AG09319 (cell line): ENCODE measurements at places on chromosomes 6 and 20.

DNA sequence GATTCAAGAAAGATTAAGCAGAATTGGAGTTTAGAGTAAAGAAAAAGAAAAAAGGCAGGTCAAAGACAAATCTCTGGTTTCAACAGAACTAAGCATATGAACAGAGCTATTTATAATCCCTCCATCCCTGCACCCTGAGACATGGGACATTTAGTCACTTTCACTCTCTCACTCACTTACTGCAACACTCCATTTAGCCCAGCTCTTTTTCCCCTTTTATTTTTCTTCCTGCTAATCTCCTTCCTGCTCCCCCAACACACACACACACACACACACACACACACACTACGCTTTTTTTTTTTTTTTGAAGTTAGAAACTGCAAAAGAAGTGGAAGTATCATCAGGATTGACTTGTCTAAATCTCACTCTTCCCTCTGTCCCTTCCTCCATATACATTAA lies 45.1 kb upstream of the TBC1D7 start:
- DNase-seq: no peak

- no peak for DNase-seq
These were observed 417.7 kb upstream of the JAG1 start for GRCh38 chr20:11091511-11091910.

- DNase-seq: no peak
These were observed 295.6 kb upstream of the PLN start for GRCh38 chr6:118252474-118252873.

DNA sequence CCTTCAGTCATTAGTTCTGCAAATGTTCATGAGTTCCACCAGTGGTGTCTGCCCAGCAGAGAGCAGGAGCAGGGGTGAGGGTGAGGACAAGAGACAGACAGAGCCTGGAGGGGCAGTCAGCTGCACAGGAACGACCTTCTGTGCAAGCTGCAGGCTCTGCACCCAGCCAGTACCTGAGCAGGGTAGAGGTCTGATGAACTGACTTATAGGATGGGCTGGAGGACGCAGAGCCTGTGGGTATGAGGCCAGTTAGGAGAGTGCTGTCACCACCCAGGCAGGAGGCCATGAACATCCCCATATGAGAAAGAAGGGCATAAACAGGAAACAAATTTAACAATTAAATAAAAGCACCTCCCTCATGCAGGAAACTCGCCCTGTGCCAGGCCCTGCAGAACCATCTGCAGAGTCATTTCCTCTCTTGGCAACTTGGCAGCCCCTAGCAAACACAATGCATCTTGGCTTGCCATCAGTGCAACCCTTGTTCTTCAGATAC lies 17.9 kb downstream of the C6orf15 start:
- no peak for DNase-seq

DNA sequence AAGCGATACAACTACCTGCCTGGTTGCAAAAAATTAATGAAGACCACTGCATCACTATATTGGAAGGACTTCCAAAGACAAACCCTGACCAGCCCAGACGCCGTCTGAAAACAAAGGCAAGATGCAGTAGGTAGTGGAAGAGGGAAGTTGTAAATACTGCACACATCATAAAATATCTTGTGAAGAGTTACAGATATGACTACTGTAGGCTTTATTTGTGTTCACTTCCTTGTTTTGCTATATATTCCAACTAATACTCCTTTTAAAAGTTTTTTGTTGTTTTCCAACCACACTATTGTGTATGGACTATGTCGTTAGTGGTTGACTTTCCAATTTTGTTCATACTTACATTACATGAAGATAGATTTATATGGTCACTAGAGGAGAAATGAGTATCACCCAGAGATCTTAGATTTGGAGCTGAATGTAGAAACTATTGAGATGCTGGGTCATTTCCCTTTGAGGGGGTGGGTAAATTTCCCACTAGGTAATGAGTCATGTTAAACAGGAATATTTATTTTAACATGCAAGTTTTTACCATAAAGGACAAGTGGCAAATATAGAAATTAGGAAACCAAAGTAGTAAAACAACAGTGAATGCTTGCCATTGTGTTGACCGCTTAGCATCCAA lies 16.6 kb upstream of the TXLNB start:
- no peak for DNase-seq

GRCh38 chr20:33033381-33033780 lies 1.9 kb downstream of the BPIFB6 start:
- DNase-seq: no peak

GRCh38 chr6:105041880-105042279 lies 85.0 kb downstream of the LIN28B start:
- no peak for DNase-seq

DNA sequence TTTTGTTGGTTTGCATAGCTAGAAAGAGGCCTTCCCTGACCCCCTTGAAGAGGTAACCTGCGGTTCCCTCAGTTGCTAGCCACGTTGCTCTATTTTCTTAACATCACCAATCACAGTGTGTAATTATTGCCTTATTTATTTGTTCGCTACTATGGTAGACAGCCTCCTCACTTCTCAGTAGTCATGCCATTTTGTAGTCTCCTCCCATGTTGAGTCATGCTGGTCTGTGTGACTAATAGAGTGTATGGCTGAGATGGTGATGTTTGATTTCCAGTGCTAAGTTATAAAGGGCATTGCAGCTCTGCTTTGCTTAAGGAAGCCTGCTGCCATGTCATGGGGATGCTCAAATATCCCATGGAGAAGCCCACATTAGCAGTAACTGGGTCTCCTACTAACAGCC lies 236.6 kb upstream of the CHD6 start:
- no peak for DNase-seq

- DNase-seq: no peak
These were observed 45.5 kb upstream of the ENTPD6 start for GRCh38 chr20:25150016-25150415.

DNA sequence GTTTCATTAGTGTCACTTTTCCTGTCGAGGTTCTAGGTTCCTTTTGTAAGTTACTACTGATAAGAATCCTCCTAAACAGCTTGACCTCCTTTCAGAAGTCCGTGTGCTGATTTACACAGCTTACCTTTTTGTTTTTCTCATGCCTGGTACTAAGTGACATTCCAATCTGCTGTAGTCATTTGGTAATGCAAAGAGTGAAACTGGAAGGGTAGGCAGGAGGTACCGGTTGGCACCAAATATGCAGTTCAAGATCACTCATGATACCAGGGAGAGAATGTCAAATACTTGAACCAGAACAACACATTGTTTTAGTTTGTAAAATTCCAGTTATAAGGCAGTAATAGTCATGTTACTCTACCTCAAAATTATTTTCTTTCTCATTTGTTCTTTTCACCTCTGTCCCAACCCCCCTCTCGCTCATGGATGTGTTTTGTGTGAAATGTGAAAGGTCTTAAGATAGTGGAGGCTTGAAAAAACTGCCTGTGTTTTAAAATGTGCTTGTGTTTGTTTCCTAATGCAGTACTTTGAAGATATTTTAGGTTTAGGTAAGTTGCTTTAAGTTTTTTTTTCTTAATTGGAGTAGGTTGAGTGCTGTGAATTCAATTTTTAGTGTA lies 23.2 kb downstream of the AFDN start:
- no peak for DNase-seq

DNA sequence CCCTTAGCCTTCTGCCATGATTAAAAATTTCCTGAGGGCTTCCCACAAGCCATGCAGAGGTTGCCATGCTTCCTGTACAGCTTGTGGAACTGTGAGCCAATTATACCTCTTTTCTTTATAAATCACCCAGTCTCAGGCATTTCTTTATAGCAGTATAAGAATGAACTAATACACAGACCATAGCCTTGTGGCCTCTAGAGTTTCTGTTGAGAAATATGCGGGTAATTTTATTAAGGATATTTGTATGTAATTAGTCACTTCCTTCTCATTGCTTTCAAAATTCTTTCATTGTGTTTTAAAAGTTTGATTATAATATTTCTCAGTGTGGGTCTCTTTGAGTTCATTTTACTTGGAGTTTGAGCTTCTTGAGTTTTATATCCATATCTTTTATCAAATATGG lies 484.9 kb downstream of the COL12A1 start:
- DNase-seq: no peak

GRCh38 chr6:37218061-37218460 lies 39.5 kb upstream of the TBC1D22B start:
- no peak for DNase-seq
